Progenitor cell of endocrine pancreas (in vitro differentiated cells): ENCODE measurements at places on chromosomes 5 and 9.

DNA sequence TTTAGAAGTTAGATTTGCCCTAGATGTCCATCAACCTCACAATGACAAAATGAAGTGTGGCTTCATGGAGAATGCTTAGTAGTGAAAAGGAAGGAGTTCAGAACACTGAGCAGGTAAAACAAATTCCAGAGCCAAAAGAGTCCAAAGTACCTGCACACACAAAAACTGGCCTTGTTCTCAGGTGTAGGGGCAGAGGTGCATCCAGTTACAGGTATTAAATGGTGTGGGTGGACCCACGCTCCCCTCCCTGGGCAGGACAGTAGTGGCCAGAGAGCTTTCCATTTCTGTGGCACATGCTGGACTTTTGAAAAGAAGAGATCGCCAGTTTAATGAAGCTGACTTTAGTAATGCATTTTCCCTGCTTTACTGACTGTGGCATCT is 47.2 kb downstream of the SECISBP2 start:
- no peak overlapping the region for H3K27ac ChIP-seq
- DNase-seq = no peak
- H3K36me3 ChIP-seq = peaks cover 9% of the 10 kb centered on the region
- no peaks in the 10 kb centered on the region for H3K27me3 ChIP-seq
- H3K4me3 ChIP-seq = no peak overlapping the region
- peaks cover 2% of the 10 kb centered on the region for H3K4me1 ChIP-seq

DNA sequence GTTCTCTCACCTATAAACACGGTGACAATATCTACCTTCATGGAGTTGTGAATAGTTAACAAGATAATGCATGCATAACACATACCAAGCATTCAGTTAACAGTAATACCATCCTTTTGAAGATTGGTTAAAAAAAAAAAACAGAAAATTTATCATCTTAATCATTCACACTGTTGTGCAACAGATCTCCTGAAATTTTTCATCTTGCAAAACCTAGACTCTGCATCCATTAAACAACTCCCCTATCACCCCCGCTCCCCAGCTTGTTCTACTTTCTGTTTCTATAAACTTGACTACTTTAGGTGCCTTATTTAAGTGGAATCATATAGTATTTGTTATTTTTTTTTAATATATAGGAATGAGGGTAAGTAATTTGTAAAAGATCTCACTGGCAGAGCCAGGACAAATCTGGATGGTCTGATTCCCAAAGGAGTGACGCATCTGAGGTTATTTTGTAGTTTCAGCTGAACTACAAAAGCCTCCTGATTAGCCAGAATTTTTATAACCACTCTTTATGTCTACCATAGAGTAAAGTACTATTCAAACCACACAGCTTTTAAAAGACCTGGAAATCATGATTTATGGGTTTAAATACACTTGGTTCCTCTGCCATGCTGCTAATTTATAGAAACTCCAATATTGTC is 93.0 kb downstream of the FANCC start:
- H3K27ac ChIP-seq = peak overlapping the region; percentile 11
- H3K4me1 ChIP-seq = peaks cover 14% of the 10 kb centered on the region
- H3K27me3 ChIP-seq = no peaks in the 10 kb centered on the region
- no peak overlapping the region for H3K4me3 ChIP-seq

- peaks cover 9% of the 10 kb centered on the region for H3K4me1 ChIP-seq
- H3K27ac ChIP-seq = no peak overlapping the region
- H3K4me3 ChIP-seq = no peak overlapping the region
- H3K27me3 ChIP-seq = peaks cover 7% of the 10 kb centered on the region
These were observed 50.2 kb upstream of the ADRA1B start for GRCh38 chr5:159866093-159866492.

DNA sequence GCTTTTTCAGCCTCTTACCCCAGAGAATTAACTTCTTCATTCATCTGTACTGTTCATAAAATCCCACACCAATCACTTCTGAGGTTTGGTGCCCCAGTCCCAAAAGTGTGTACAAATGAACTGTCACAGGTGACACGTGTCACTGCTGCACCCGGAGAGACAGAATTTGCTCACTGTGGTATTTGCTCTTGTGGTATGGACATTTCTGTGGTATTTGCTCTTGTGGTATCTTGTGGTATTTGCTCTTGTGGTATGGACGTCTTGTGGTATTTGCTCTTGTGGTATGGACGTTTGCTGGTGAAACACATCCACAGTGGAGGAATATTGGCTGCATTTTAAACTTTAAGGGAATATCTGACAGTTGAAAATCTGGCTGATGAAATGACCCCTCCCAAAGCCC is 214.9 kb upstream of the DAP start:
- no peak overlapping the region for H3K27ac ChIP-seq
- H3K27me3 ChIP-seq = no peaks in the 10 kb centered on the region
- peaks cover 6% of the 10 kb centered on the region for H3K4me1 ChIP-seq
- H3K36me3 ChIP-seq = peaks cover 49% of the 10 kb centered on the region
- no peak for DNase-seq

DNA sequence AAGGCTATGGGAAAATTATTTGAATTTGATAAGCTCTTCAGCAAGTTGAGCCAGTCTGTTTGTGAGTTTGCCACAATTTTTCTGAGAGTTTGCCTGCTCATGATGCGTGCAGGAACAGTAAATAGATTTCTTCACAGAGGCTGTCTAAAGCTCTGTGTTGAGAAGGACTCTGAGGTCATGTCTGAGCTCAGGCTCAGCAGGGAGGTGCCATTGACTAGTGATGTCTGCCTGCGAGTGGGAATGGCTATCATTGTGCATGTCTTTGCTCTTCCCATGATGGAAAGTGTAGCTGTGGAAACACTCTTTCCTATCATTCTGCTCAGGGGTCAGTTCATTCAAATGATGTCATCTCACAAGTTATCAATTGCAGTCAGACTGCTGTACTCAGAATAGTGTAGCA is 142.8 kb downstream of the RASEF start:
- H3K27me3 ChIP-seq = no peaks in the 10 kb centered on the region
- DNase-seq = no peak
- H3K36me3 ChIP-seq = peaks cover 6% of the 10 kb centered on the region
- peaks cover 21% of the 10 kb centered on the region for H3K4me1 ChIP-seq
- H3K27ac ChIP-seq = no peak overlapping the region
- H3K4me3 ChIP-seq = no peak overlapping the region

DNA sequence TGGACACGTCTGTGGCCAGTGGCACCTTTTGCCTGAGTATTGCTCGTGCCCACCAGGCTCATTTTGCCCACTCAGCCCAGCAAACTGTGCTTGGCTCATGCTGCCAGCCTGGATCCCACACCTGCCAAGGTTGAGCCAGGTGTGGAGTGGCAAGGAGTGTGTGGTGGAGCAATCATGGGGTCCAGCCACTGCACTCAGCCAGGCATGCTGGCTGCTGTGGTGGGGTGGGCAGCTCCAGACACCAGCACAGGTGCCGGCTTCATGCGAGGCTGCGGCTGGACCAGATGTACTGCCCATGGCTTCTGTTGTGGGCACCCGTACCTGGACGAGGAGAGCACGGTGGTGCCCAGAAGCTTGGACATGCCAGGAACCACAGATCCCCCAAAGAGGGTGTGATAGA is 364.1 kb downstream of the TMEM38B start:
- no peak overlapping the region for H3K4me3 ChIP-seq
- H3K27me3 ChIP-seq = no peaks in the 10 kb centered on the region
- no peak overlapping the region for H3K27ac ChIP-seq
- H3K4me1 ChIP-seq = no peaks in the 10 kb centered on the region
- H3K36me3 ChIP-seq = no peaks in the 10 kb centered on the region

GRCh38 chr9:79127661-79128060 is 444.1 kb upstream of the TLE4 start:
- no peaks in the 10 kb centered on the region for H3K36me3 ChIP-seq
- no peak for DNase-seq
- H3K27ac ChIP-seq = no peak overlapping the region

DNA sequence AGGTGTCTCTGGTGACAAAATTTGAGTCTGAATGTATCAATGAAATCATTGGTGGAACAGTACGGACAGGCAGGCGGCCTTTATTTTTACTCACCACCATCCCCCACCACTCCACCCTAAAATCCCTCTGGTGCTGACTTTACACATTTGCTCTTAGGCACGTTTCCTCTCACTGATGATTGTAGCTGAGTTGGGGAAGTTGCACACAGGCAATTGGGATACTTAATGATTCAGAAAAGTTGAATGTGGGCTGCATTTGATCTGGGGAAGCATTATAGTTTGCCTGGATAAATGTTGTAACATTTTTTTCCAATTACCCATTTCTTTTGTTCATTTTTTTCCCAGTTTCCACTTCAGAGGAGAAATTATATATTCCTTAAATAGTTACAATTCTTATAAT is 658.4 kb downstream of the TLR4 start:
- no peaks in the 10 kb centered on the region for H3K27me3 ChIP-seq
- H3K4me1 ChIP-seq = no peaks in the 10 kb centered on the region
- H3K36me3 ChIP-seq = no peaks in the 10 kb centered on the region
- H3K27ac ChIP-seq = no peak overlapping the region
- no peak for DNase-seq

- H3K4me3 ChIP-seq = no peak overlapping the region
- no peaks in the 10 kb centered on the region for H3K27me3 ChIP-seq
- no peaks in the 10 kb centered on the region for H3K4me1 ChIP-seq
- no peaks in the 10 kb centered on the region for H3K36me3 ChIP-seq
- no peak overlapping the region for H3K27ac ChIP-seq
- DNase-seq = no peak
These were observed 204.2 kb downstream of the SGCD start for GRCh38 chr5:156531199-156531598.

DNA sequence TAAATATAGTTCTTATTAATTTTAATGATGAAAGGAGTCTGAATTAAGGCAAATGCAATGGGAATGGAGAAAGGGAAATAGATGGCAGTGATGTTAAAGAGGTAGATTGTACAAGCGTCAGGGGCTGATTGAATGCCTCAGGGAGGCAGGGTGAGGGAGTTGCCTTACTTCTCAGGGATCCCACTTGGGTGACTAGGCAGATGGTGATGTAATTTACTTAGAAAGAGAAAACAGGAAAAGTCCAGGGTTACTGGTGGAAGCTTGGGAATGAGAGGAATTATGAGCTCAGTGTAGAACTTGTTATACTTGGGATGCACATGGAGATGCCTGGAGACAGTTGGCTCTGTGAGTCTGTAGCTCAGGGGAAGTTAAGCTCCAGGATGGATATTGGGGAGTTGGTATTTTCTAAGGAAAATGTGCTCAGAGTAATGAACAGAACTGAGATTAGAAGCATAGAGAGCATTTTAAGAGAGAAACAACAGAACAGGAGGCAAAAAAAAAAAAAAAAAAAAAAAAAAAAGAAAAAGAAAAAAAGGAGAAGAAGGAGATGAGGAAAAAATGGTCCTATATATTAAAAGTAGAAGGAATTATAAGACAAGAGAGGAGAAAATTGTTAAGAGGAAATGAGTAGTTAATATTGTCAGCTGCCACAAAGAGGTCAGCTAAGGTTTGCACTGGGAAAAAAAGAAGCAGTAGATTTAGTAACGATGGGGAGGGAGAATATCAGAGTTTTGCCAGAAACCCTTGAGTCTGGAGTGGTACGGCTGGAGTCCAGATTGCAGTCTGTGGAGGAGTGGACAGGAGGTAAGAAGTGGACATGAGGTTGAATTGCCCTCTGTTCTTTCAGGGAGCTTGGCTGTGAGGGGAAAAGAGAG is 88.0 kb upstream of the ELL2 start:
- no peak overlapping the region for H3K27ac ChIP-seq
- no peak overlapping the region for H3K4me3 ChIP-seq
- H3K36me3 ChIP-seq = no peaks in the 10 kb centered on the region
- DNase-seq = no peak

GRCh38 chr9:95679874-95680273 is 163.1 kb upstream of the PTCH1 start:
- no peak overlapping the region for H3K4me3 ChIP-seq
- DNase-seq = no peak
- no peaks in the 10 kb centered on the region for H3K36me3 ChIP-seq
- H3K27me3 ChIP-seq = peaks cover 2% of the 10 kb centered on the region
- H3K4me1 ChIP-seq = no peaks in the 10 kb centered on the region
- H3K27ac ChIP-seq = no peak overlapping the region

DNA sequence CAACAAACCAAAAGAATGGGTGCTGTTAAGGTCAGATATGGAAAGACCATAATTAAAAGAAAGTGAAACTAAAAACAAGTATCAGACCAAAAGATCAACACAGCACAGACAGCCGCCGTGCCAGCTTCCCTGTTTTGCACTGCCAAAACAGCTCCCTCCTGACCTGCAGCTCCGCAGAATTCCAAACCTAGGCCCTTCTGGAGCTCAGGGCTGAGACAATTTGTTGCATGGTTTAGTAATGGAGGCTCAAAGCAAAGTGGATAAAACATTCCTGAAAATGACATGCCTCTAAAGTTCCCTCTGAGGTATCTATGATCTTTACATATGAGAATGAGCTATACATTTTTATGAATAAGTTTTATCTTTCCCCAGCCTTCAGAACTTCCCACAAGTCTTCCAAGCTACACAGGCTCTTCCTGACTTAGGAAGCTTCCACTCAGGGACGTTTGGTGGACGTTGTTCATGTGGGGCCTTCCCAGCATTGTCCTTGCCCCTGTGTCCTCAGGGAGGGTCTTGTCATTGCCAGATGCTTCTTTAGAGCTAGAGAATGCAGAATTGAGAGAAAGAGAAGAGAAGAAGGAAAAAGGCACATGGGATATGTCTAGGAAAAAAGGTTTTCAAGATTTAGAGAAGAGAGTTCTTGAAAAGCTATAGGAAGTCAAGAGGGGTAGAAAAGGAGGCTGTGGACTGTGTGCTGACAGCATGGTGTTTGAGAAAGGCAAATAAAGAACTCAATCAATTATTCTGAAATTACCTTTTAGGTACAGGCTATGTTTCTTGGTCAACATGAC is 28.4 kb upstream of the SSBP2 start:
- no peaks in the 10 kb centered on the region for H3K36me3 ChIP-seq
- no peak overlapping the region for H3K27ac ChIP-seq
- DNase-seq = no peak
- H3K4me3 ChIP-seq = no peak overlapping the region

- peaks cover 18% of the 10 kb centered on the region for H3K27me3 ChIP-seq
- H3K4me3 ChIP-seq = no peak overlapping the region
- H3K27ac ChIP-seq = no peak overlapping the region
- no peaks in the 10 kb centered on the region for H3K36me3 ChIP-seq
- no peaks in the 10 kb centered on the region for H3K4me1 ChIP-seq
These were observed 388.0 kb upstream of the IRX2 start for GRCh38 chr5:3139499-3139931.

GRCh38 chr9:71774920-71775319 is 6.6 kb upstream of the CEMIP2 start:
- no peaks in the 10 kb centered on the region for H3K36me3 ChIP-seq
- H3K27me3 ChIP-seq = peaks cover 10% of the 10 kb centered on the region
- H3K4me1 ChIP-seq = no peaks in the 10 kb centered on the region
- H3K27ac ChIP-seq = no peak overlapping the region

DNA sequence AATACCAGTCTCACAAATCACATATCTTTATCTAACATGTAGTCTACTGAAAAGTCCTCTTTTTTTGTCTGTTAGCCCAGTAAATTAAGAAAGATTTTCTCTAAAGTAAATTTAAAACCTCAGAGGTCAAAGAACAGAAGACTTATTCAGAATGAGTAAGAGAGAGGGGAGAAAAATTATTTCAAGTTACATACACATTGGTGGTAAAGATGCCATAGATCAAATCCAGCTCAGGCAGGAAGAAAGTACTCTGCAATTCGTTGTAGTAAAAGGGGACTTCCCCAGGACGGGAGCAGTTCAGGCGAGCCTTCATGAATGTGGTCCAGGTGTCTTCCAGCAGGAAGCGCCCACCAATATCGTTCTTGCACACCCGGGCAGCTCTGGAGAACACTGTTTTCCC is 344.1 kb downstream of the SEMA5A start:
- H3K4me1 ChIP-seq = no peaks in the 10 kb centered on the region
- H3K27me3 ChIP-seq = no peaks in the 10 kb centered on the region
- DNase-seq = no peak
- H3K4me3 ChIP-seq = no peak overlapping the region
- no peak overlapping the region for H3K27ac ChIP-seq
- no peaks in the 10 kb centered on the region for H3K36me3 ChIP-seq

- DNase-seq = no peak
- peaks cover 19% of the 10 kb centered on the region for H3K36me3 ChIP-seq
- no peaks in the 10 kb centered on the region for H3K27me3 ChIP-seq
- no peak overlapping the region for H3K27ac ChIP-seq
These were observed 280.1 kb upstream of the DMRT1 start for GRCh38 chr9:561427-561826.
